CD14-positive monocyte (primary cell): ENCODE measurements at places on chromosomes 13 and 19.
A peak's percentile ranks its signal among the peaks of the same experiment; 100 is the strongest.

DNA sequence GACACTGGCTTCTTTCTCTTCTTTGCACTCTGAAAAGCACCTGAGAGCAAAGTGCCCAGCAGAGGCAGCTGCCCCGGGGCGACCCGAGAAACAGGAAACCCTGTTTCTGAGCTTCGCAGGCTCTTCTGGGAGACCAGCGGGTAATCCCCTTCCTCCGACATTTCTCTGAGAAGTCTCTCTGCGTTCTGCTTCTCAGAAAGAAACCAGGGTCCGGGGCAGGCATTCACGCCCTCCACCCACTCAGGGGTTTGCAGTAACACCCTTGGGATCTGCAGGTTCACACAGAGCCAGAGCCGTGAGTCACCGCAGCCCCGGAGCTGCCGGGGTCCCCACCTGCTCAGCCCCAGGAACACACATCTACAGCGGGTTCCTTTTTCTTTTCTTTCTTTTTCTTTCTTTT is 86.0 kb downstream of the GADD45B start:
- peak; percentile 38 for DNase-seq

DNA sequence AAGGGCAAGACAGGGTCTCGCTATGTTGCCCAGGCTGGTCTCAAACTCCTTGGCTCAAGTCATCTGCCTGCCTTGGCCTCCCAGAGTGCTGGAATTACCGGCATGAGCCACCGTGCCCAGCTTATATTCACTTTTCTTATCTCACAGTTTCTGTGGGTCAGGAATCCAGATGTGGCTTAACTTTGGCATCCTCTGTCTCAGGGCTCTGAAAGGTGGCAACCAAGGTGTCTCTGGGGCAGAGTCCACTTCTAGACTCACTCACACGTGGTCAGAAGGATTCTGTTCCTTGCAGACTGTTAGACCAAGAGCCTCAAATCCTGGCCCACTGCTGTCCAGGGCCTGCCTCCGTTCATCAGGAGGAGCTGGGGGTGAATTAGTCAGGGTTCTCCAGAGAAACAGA is 7.6 kb upstream of the LMNB2 start:
- DNase-seq: no peak

DNA sequence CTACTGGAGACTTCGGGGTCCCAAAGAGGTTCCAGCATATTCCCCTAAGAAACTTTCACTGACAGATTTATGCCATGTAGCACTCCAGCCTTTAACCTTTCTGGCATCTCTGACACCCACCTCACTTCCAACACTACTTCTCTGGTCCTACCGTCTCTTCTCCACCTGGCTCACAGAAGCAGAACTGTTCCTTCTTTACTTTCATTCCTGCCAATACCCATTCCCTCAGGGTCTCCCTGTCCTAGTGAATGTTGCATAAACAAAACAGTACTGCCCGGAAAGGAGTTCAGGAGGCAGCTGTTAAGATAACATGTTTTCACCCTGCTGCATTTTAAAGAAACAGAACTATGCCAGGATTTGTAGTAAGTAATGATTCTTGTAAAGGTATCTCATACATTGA is 136.0 kb upstream of the MIR17HG start:
- DNase-seq: no peak

DNA sequence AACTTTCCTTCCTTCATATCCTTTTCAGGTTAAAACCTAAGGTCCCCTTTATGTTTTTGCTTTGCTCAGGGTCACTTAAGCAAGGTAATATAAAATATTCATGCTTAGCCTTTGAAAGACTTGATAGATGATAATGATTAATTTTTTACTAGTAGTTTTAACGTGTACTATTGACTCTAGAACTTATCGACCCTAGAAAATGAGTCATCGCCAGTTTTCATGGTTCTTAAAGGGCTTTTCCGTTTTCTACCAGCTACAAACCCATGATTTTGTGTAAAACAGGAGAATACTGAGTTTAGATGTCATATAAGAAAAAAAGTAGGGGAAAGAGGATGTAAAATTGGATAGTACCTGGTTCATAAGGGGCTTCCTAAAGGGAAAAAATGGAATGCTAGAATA is 75.7 kb downstream of the DHRS12 start:
- no peak for DNase-seq

- DNase-seq: no peak
Measured at GRCh38 chr19:8512115-8512967, 1.6 kb downstream of the ZNF414 start.

DNA sequence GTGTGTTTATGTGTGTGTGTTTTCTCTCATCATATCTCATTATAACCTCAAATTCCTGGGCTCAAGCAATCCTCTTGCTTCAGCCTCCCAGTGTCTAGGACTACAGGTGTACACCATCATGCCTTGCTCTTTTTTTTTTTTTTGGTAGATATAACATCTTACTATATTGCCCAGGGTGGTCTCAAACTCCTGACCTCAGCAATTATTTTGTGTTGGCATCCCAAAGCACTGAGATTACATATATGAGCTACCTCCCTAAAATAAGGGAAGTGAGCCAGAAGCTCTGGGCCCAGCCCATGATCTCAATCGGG is 448 bp upstream of the ZNF543 start:
- DNase-seq: no peak

DNA sequence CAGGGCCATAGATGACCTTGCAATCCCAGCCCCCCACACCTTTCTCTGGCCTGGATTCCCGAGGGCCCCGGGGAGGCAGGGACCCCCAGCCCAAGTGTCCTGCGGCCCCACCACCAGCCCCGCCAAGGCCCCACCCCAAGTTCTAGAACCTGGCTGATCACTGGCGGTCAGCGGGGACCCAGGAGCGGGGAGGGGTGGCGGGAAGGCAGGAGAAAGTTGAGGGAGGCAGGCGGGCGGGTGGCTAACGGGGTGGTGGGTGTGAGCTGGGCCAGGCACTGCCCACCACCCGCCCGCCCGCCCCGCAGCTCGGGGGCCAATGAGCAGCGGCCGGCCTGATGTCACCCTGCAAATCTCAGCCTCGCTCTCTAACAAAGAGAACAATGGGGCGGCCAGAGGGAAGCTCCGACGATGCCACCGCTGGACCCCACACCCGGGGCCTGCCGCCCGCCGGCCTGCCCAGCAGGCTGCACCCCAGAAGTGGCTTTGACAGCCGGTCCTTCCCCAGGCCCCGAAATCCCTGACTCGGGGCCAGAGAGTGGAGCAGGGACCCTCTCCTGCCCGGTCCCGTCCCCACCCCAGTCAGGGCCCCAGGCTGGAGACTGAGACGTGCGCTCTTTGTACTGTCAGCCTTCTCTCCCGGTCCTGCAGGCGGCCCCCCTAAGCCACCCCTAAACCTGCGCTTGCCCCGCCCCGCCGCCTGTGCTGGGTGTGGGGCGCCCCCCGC is 1.6 kb downstream of the MEX3D start:
- DNase-seq: no peak

DNA sequence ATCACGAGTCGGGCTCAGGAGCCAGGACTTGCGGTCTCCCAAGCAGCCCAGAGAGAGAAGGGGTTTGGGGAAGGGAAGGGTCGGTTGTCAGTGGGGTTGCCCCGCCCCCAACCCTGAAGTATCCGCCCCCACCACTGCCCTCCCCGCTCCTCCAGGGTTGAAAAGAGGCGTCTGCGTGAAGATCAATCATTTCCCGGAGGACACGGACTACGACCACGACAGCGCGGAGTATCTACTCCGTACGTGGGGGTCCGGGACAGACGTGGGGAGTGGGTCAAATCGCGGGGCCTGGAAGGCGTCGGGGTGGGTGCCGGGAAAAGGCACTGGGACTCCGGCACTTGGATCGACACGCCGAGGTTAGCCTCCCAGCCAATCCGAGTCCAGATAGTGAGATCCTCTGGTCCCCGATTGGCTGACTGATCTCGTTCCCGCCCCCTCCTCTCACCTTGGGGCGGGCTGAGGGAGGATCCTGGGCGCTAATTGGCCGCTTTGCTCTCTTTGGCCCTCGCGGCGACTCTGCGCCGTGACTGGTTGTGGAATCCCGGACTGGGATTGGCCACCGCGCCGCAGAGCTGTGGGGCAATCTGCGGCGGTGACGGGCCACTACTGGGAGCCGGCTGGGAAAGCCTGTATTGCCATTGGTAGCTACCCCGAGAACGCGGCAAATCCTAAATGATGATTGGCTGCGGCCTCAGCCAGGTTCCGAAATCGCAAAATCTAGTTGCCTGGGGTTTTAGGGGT is 13.3 kb upstream of the CACNG6 start:
- DNase-seq: peak; percentile 68

GRCh38 chr19:19900139-19900728 is 512 bp upstream of the ZNF93 start:
- DNase-seq: no peak

- peak; percentile 27 for DNase-seq
Measured at GRCh38 chr19:44925114-44925891, 10.9 kb downstream of the APOC1 start.

DNA sequence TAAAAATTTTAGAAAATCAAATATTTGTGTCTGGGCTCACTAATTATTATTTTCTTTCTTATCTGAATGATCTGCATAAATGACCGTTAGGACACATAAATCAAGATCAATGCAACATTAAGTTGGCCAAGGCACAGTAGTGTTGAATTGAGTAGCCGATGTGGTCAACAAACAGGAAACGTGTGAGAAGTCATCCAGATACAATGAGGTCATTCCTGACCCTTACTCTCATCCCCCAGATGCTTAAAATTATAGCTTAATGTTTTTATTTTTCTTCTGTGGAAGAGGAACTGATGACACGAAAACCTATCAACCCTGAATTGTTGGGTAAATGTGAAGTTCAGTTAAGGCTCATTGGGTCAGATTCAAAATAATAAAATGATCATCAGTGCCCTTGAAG is 222.9 kb downstream of the RFC3 start:
- DNase-seq: no peak

DNA sequence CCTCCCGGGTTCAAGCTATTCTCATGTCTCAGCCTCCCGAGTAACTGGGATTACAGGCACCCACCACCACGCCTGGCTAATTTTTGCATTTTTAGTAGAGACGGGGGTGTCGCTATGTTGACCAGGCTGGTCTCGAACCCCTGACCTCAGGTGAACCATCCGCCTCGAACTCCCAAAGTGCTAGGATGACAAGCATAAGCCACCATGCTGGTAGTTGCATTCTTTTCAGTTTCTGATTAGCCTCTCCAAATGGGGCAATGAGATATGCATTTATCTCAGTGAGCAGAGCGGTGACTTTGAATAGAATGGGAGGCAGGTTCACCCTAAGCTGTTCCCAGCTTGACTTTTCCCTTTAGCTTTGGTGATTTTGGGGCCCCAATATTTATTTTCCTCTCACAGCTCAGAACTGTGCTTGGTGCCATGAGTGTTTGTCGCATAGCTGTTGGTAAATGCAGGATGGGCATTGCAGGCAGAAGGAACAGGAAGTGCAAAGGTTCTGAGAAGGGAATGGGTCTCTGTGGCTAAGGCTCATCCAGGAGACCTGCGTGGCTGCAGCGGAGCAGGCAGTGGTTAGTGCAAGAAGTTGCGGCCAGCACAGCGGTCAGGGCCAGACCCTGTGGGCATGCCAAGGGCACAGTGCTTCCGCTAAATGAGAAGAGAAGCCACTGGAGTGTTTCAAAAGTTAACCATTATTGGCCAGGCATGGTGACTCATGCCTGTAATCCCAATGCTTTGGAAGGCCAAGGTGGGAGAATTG is 20.7 kb downstream of the LYPD3 start:
- peak; percentile 81 for DNase-seq

GRCh38 chr13:55577847-55578210 is 1562.9 kb upstream of the PRR20A start:
- no peak for DNase-seq

GRCh38 chr19:21022996-21023395 is 2.5 kb downstream of the ZNF430 start:
- no peak for DNase-seq

GRCh38 chr13:110790371-110790770 is 76.9 kb downstream of the ING1 start:
- no peak for DNase-seq

- DNase-seq: no peak
Measured at GRCh38 chr19:27794494-27795042, 1418.4 kb downstream of the UQCRFS1 start.

GRCh38 chr13:66700117-66700601 is 530.0 kb downstream of the PCDH9 start:
- no peak for DNase-seq

GRCh38 chr19:29576761-29577648 is 29.1 kb upstream of the POP4 start:
- DNase-seq: no peak

DNA sequence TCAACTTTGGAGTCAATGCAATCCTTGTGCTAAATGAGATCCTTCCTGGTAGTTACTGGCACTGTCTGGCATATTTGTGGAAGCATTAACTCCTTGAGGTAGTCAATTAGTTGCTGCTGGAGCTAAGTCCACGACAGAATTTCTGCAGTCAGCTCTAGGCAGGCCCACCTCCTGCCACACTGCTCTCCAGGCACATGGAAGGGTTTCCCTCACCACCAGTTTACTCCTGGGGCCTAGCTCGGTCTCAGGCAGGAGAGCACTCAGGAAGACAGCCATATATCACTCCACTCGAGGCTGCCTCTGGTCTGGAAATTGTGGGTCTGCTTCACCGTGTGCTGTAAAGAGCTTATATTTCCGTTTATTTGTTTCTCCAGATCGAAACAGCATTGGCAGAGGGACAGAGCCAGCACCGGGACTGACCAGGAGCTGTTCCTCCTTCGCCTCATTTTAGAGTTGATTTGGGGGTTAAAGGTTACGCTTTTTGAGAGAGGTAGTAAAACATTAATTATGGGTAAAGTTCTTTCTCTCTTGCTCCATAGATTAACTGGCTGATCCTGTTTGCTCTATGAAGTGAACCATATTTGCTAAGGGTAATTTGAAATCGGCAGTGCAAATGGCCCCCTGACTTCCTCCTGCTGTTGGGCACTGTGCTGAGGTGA is 20.6 kb upstream of the GTF3A start:
- no peak for DNase-seq

DNA sequence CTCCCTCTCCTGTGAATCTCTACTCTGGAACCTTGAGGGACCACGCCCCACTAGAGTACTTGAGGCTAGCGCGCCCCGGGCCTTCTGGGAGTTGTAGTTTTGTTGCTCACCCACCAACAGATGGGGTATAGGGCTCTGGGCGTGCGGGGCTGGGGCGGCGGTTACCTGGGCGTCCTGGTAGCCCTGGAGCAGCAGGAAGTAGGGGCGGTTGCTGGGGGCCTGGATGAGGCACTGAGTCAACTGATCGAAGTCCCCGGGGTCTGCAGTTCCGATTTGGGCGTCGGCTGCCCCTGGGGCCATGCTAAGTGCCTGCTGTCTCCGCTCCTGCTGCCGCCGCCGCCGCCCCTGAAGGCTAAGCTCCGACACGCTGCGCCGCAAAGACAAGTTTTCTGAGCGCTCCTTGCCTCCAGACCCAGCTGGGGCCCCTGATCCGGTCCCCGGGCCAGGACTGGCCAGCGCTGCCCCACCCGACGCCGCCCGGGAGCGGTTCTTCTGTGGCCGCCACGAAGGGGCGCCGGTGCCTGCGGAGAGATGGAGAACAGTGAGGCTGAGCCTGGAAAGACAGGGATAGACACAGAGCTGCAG is 5.3 kb downstream of the RASIP1 start:
- DNase-seq: no peak

DNA sequence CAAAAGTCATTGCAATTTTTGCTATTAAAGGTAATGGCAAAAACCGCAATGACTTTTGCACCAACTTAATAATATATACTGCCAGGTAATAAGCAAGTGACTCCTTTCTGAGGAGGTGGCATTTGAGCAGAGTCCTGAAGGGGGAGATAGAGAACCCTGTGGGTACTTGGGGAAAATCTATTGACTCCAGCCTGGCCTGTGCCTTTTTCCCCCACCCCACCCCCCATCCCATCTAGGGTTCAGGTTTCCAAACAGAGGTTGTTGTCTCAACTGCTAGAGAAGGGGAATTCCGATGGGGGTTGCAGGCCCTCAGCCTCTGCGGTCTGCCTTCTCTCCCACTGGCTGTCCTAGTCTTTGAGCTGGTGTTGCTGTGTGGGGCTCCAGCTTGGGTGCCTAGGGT is 11.5 kb downstream of the S1PR2 start:
- DNase-seq: peak; percentile 10
